ENCODE measurements at places on chromosomes 3 and 15.
A peak's percentile ranks its signal among the peaks of the same experiment; 100 is the strongest.

DNA sequence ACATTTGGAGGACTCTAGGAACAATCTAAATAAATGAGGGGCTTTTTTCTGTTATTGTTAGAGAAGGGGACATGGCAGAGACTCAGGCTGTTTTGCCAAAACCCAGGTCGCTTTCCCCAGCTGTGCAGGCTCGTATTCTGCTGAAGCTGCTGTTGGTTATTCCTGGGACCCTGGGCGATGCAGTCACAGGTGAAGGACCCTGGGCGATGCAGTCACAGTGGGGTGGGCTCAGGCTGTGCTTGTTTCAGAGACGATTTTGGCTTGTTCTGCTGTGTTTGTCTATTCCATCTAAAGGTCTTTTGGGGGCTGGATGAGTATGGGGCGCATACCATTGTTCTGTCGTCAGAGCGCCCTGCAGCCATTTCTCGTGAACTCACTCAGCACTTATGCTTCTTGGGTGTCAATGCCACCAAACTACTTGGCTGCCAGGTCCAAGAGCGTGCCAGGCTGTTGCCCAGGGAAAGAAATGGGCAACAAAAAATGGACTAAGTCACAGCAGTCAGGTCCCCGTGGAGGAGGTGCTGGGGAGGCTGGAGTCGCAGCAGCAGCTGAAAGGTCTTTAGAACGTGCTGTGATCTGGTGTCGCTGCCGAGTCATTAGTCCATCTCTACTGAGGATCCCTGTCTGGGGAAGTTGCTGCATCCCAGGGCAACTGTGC, 151.4 kb downstream of the CHDH start:
- no peak for DNase-seq

GRCh38 chr15:101170568-101171350, 81.1 kb downstream of the CHSY1 start:
- peak; percentile 89 for DNase-seq

- no peak for DNase-seq
These were observed 48.4 kb upstream of the SLC25A26 start for GRCh38 chr3:66172394-66172793.

- DNase-seq = no peak
These were observed 428.2 kb upstream of the IL12A start for GRCh38 chr3:159560214-159560979.
